ENCODE measurements at places on chromosomes 2 and 18. TPM values are rescaled to one million over a fixed set of nuclear protein-coding genes. Genes with fewer than 3 reads are reported as not detected.
A peak's percentile ranks its signal among the peaks of the same experiment; 100 is the strongest.

The CCDC74A gene
- total RNA-seq, result 7.0 TPM

The ERBB4 gene
- total RNA-seq, result 37.5 TPM

The STPG4 gene
- total RNA-seq, result 0.75 TPM

- no peak for DNase-seq
- no peaks in the 10 kb centered on the region for H3K27me3 ChIP-seq
- H3K4me3 ChIP-seq, result no peak overlapping the region
- H3K4me1 ChIP-seq, result peaks cover 9% of the 10 kb centered on the region
Measured at GRCh38 chr2:62309465-62310091, 113.7 kb downstream of the B3GNT2 start.

DNA sequence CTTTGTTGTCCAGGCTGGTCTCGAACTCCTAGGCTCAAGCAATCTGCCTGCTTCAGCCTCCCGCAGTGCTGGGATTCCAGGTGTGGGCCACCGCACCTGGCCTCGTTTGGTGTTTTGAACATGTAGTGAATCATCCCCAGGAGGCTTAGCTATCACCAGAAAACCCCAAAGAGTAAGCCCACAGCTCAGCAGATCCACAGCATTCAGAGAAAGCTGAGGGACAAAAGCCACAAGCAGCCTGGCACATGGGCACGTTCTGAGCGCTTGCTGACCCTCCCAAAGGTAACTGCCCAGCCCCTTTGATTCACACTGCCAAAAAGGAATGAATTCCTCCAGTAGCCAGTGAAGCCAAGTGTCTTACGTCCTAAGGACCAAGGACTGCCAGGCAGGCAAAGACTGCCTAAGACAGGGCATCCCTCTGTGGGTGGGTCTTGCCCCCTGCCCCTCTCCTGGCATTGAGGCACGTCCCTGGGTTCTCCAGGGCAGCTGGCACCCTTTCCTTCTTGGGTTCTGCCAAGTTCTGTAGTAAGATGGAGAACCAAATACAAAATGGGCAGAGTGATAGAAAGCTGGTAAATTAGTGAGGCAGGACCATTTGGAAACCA is 31.7 kb downstream of the MBP start:
- H3K27me3 ChIP-seq, result no peaks in the 10 kb centered on the region
- no peak overlapping the region for H3K27ac ChIP-seq
- no peaks in the 10 kb centered on the region for H3K36me3 ChIP-seq
- H3K4me1 ChIP-seq, result peaks cover 23% of the 10 kb centered on the region

GRCh38 chr2:235613649-235614048 is 119.8 kb downstream of the AGAP1 start:
- no peak for DNase-seq
- no peaks in the 10 kb centered on the region for H3K27me3 ChIP-seq
- no peaks in the 10 kb centered on the region for H3K36me3 ChIP-seq
- no peak overlapping the region for H3K27ac ChIP-seq
- peaks cover 7% of the 10 kb centered on the region for H3K4me1 ChIP-seq

DNA sequence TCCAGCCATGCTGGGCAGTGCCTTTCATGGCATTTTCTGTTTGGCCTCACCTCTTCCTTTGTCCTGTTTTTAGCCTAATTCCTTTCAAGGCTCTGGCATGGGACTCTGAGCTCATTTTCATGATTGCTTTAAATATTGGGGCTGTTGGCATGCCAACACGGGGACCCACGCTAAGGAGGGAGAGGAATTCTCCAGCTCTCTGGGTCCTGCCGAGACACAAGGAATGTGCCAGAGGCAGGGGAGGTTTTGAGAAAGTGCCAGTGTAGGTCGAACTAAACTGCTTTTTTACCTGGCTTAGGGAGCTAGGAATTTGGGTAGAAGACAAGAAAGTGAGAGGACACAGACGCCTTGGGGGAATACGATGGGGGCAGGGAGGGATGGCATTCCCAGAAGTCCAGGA is 42.3 kb downstream of the RPL37A start:
- H3K36me3 ChIP-seq, result no peaks in the 10 kb centered on the region
- no peak overlapping the region for H3K4me3 ChIP-seq
- H3K4me1 ChIP-seq, result peaks cover 48% of the 10 kb centered on the region
- no peak for DNase-seq
- H3K27ac ChIP-seq, result no peak overlapping the region
- no peaks in the 10 kb centered on the region for H3K27me3 ChIP-seq

GRCh38 chr18:59467497-59467896 is 108.4 kb upstream of the LMAN1 start:
- H3K27ac ChIP-seq, result no peak overlapping the region
- DNase-seq, result peak; percentile 89
- no peaks in the 10 kb centered on the region for H3K4me1 ChIP-seq
- no peak overlapping the region for H3K4me3 ChIP-seq
- peaks cover 2% of the 10 kb centered on the region for H3K27me3 ChIP-seq
- no peaks in the 10 kb centered on the region for H3K36me3 ChIP-seq

GRCh38 chr18:36128530-36128870 is 640 bp downstream of the SLC39A6 start:
- peak overlapping the region; percentile 99 for H3K27ac ChIP-seq
- H3K27me3 ChIP-seq, result no peaks in the 10 kb centered on the region
- peak; percentile 26 for DNase-seq
- H3K36me3 ChIP-seq, result peaks cover 15% of the 10 kb centered on the region
- peaks cover 9% of the 10 kb centered on the region for H3K4me1 ChIP-seq

- no peaks in the 10 kb centered on the region for H3K36me3 ChIP-seq
- no peak overlapping the region for H3K4me3 ChIP-seq
- DNase-seq, result no peak
- no peaks in the 10 kb centered on the region for H3K4me1 ChIP-seq
Measured at GRCh38 chr2:106954304-106954703, 68.3 kb upstream of the ST6GAL2 start.

DNA sequence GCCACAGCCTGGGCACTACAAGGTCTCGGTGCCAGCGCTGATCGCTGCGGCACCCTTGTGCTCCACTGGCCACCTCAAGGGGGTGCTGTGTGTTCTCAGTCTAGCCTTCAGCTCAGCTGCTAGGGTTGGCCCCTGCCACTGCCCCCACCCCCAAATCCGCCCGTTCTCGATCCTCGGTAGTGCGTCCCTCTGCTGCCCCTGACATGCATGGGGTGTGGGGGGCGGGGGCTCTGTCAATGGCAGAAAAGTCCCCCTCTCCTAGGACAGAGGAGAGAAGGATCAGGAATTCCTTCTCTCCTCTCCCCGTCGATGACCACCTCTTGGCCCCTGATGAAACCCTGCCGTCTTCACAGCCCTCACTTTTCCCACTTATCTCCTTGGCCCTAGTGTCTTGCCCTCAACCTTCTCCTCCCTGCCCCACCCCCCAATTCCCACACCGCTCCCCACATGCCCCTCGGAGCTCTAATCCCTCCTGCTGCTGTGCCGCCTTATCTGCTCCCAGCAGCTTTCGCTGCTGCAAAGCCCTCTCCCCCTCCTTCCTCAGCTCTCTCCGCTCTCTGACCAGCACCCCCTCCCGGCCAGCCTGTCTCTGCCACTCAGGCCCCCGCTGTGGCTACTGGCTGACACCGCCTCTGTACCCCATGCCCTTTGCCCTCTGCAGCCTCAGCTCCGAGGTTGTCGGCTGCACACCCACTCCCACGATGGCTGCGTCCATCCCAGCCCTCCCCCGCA is 4.3 kb upstream of the ASIC4 start:
- peak overlapping the region; percentile 73 for H3K27ac ChIP-seq
- peak overlapping the region; percentile 24 for H3K4me3 ChIP-seq
- peaks cover 3% of the 10 kb centered on the region for H3K36me3 ChIP-seq
- peak; percentile 72 for DNase-seq

DNA sequence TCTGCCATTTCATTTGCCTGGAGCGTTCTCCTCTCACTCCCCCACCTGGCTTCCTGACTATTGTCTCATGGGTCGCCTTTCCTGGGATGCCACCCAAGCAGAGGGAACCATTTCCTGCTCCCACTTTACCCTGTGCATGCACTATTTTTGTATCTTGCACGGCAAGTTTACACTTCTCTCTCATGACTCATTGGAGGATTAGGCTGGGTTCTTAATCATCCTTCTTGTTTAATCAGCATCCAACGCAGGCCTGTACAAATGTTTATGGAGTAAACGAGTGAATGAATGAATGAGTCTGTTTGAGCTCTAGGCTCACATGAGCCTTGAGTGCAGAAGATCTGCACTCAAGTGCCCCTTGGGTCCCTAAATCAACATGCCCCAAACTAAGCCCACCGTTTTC is 3.8 kb upstream of the ARHGAP25 start:
- H3K27me3 ChIP-seq, result no peaks in the 10 kb centered on the region
- no peak overlapping the region for H3K27ac ChIP-seq
- no peaks in the 10 kb centered on the region for H3K4me1 ChIP-seq
- peak; percentile 45 for DNase-seq
- H3K4me3 ChIP-seq, result no peak overlapping the region

All from A673 (cell line).